ENCODE measurements at places on chromosomes 1 and 21. TPM values are rescaled to one million over a fixed set of nuclear protein-coding genes. Genes with fewer than 3 reads are reported as not detected.

HES2 gene
- polyA plus RNA-seq: not detected

DNALI1 gene
- polyA plus RNA-seq: not detected

PTCH2 gene
- not detected for polyA plus RNA-seq

TSACC gene
- 0.40 TPM for polyA plus RNA-seq

CFH gene
- polyA plus RNA-seq: 6.7 TPM

VHLL gene
- not detected for polyA plus RNA-seq

C1orf50 gene
- 3.1 TPM for polyA plus RNA-seq

CELA3A gene
- not detected for polyA plus RNA-seq

CDCA8 gene
- 0.54 TPM for polyA plus RNA-seq

NIBAN1 gene
- 13.9 TPM for polyA plus RNA-seq

DYNLT5 gene
- polyA plus RNA-seq: not detected

RIMS3 gene
- polyA plus RNA-seq: 0.76 TPM

TRIM17 gene
- 0.39 TPM for polyA plus RNA-seq

MMP23B gene
- polyA plus RNA-seq: 2.4 TPM

WDR64 gene
- polyA plus RNA-seq: not detected

MSH4 gene
- not detected for polyA plus RNA-seq
